Effector memory CD4-positive, alpha-beta T cell (primary cell): ENCODE measurements at places on chromosomes 6 and 20.
A peak's percentile ranks its signal among the peaks of the same experiment; 100 is the strongest.

DNA sequence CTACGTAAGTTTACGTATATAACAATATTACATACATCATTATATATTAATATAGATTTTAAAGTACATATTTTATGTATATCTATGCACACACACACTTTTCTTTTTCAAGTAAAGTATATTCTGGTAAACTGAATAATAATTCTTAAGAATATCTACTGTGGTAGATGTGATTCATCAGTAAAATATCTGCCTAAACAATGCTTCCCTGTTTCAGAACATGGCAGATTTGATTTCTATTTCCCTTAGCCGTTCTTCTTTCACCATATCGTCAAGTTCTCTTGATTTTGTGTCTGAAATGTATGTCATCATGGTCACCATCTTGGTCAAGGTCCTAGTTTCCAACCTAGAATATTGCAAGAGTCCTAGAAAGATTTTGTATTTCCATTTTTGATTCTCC lies 195.6 kb downstream of the HDGFL1 start:
- no peak for DNase-seq

DNA sequence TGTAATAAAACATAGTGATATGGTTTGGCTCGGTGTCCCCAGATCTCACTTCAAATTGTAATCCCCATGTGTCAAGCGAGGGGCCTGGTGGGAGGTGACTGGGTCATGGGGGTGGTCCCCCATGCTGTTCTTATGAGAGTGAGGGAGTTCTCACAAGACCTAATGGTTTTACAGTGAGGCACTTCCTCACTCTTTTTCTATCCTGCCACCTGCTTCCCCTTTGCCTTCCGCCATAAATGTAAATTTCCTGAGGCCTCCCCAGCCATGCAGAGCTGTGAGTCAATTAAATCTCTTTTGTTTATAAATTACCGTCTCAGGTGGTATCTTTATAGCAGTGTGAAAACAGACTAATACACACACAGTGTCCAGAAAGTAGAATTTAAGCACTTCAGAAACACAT lies 78.5 kb downstream of the REPS1 start:
- no peak for DNase-seq

GRCh38 chr6:101276066-101276465 lies 117.4 kb upstream of the GRIK2 start:
- DNase-seq: no peak

DNA sequence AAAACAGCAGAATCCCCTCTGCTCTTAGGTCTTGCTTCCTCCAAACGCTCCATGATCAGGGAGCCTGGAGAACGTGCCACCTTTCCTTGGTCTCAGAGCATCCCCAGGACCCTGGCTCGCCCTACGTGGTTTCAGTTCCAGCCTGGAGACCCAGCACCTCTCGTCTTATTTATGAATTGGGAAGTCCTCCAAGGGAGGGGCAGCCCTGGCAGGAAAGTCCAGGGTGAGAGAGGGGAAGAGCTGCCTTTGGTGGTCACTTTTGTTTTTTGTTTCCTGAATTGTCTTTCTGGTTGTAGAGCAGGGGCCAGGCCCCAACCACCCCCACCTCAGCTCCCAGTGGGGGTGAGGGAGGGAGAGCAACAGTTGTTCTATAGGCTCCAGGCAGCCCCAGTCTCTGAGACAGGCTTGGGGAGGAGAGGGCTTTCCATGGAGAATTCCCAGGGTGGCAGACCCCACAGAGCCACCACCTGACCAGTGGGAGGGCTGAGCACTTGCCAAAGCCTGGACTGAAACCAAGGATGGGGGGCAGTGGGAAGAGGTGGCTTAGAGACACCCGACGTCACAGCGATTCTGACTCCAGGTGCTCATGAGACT lies 88.8 kb downstream of the PRND start:
- DNase-seq: no peak

- no peak for DNase-seq
These were observed 521.3 kb upstream of the JARID2 start for GRCh38 chr6:14724549-14724948.

DNA sequence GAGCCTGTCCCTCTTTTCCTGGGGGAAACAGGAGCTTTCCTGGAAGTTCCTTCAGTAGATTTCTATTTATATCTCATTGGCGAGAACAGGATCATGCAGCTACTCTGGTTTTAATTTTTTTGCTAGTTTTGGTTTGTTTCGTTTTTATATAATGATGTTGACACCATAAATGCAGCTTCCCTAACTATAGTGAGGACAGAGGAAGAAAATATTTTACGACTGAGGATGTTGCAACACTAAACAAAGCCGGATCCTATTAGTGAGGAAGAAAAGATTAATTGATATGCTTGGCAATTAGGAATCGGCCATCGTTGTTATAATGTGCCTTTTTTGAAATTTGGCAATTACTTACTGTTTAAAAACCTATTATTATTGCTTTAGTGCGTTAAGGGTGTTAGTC lies 16.6 kb downstream of the KDM1B start:
- no peak for DNase-seq

DNA sequence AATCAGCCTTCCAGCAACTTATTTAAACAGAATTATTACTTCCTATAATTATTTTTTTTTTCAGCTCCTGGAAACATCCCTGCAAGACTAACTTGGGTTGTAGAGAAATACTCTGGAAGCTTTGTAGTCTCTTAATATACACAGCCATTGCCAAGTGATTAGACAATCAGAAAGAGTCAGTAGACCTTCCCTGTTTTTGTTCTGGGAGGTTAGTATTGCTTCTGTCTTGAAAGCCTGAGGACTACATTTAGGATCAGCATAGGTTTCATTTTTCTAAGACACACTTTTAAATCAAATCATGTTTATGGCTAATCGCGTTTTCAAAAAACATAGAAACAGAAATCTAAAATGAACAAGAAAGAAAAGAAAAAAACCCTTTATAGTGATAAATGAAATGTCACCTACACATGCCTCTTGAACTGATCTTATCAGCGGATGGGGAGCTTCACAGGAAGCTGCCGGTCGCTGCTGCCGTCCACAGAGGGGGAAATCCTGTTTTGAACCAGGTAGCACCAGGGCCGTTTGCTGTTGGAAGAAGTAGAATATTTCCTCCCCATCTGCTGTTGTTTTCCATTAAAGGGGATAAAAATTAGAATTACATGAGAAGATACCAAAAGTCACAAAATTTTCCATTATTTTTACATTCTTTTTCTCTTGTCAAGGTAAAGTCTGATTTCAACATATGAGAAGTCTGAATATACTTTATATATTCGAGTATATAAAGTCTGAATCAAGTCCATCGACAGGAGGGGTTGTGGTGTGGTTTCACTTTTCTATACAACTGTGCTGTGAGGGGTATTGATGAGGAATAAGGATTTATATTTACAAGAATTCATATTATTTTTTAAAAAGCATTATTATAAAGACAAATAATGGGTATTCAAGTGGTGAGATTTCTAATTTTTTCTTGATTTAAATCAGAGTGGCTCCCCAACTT lies 94.6 kb downstream of the ARMC2 start:
- DNase-seq: peak; percentile 58

GRCh38 chr20:49676581-49677291 lies 36.9 kb downstream of the B4GALT5 start:
- DNase-seq: peak; percentile 51

DNA sequence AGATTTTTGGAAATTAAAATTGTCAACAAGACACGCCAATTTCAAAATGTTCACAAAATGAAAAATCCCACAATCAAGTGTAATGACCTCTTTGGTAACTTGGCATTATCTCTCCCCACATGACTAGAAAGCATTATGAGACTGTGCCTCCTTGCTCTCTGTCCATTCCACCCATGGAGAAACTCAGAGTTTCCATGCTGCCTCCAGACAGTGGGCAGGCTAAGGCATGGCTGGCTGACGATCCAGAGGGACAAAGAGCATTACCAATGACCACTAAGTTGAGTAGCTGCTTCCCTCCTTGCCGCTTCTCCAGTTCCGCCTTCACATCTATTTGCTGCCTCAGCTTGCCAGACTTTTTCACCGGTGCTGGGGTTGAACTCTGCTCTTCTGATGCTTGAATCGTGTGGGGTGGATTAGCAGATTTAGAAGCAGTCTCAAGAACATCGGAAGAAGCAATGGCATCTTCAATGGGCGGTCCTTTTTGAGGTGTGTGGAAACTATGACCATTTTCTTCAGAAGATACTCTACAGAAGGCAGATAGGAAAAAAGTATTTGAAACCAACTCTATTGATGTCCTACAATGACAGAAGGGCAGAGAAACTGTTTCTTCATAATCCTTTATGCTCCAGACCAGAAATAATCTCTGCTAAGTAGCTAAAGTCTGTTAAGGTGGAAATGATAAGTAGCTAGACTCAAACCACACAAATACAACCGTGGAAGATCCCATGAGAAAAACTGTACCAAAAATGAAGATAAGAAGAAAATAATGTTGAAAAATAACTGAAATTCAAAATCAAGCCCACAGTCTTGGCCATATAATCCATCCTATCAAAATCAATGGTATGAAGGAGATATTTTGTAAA lies 47.5 kb upstream of the ALDH8A1 start:
- no peak for DNase-seq

DNA sequence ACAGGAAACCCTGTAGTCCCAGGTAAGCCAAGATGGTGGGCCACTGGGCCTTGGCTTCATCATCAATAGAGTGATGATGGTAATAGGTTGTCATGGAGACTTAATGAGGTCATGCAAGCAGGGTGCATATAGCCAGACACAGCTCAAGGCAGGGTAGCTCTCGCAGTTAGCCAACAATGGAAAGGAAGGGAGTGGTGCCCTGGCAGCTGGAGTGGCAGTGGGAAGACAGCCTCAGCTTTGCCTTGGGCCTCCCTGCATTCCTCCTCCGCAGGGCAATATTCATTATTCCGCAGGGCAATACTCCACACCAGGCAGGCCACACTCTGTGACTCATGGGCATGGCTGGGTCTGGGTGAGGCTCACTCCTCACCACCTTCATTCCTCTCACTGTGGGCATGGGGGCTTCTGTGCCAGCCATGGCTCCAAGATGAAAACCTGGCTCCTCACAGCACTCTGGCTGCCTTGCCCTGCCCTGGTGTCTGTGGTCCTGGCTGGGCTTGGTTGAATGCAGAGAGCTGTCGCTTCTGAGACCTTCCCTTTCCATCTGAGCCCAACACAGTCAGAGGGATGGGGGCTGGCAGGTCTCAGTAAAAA lies 163.1 kb upstream of the PMEPA1 start:
- DNase-seq: no peak

- DNase-seq: no peak
These were observed 42.8 kb downstream of the PTPN1 start for GRCh38 chr20:50552979-50553378.

DNA sequence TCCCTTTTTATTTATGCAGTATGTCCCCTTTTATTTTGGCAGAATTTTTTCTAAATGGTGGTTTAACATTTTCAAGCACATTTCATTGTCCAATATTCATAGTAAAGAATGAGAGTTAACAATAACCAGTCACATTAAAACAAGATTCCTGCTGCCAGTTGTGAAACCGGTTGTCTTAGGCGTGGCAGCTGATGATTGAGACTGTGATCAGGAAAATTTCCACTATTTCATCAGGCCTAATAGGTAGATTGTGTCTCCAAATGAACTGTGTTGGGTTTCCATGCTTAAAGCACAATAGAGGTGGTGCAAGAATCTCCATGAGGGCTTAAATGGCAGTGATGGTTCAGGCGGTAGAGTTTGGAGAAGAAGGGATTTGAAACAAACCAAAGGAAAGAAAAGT lies 15.3 kb downstream of the PRDM1 start:
- DNase-seq: no peak

DNA sequence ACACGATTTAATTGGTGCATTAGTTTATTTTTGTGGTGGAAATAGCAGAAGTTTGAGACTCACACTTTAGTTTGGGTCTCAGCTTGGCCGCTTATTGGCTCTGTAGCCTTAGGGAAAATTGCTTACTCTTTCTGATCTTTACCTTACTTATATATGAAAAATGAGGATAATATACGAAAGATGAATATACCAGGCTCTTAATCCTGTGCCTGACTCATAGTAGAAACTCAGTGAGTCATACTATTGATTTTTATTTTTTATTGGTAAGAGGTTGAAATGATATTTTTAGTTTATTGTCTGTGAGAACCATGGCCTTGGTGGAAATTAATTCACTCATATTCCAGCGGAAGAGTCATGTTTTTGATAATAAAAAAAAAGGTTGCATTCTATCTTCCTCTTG lies 11.2 kb downstream of the DOK5 start:
- no peak for DNase-seq

DNA sequence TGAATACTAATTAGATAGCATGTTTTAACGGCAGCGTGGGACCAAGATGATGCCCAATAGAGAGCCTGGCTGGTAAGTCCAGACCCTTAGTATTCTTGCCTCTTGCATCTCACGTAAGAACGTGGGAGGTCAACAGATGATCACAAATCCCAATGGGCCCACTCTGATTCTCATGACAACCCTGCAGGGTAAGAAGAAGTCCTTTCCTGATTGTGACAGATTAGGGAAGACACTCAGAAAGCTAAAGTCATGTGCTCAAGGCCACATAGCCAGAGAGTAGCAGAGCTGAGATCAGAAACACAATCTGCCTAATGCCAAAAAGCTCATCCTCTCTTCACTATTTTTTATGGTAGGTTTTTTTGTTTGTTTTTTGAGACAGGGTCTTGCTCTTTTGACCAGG lies 103.8 kb downstream of the RALGAPA2 start:
- no peak for DNase-seq

- no peak for DNase-seq
These were observed 19.4 kb downstream of the SDHAF4 start for GRCh38 chr6:70586114-70586513.

- DNase-seq: no peak
These were observed 213.0 kb upstream of the DTNBP1 start for GRCh38 chr6:15875797-15876196.

DNA sequence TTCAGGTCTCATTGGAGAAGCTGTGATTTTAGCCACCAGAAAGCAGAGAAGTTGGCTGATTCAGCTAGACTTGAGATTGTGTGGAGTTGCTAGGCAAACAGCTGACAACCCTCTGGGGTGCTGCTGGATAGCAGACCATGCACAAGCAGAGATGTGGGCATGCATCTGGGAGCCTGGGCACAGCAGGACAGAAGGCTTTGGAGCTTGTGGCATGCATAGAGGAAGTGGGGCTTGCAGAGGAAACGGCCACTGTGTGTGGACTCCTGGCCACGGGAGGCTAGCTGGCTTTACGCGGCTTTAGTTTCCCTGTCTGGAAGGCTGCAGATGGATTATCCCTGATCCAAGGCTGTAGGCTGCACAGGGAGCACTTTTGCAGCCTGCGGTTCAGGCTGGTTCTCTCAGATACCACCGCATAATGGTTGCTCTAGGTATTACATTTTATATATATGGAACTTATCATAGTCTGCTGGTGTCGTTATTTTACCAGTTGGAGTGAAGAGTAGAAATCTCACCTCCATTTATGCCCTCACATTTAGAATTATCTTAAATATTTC lies 10.4 kb downstream of the ZNF831 start:
- DNase-seq: no peak
